Effector memory CD4-positive, alpha-beta T cell (primary cell): ENCODE measurements at places on chromosomes 1 and 21.

DNA sequence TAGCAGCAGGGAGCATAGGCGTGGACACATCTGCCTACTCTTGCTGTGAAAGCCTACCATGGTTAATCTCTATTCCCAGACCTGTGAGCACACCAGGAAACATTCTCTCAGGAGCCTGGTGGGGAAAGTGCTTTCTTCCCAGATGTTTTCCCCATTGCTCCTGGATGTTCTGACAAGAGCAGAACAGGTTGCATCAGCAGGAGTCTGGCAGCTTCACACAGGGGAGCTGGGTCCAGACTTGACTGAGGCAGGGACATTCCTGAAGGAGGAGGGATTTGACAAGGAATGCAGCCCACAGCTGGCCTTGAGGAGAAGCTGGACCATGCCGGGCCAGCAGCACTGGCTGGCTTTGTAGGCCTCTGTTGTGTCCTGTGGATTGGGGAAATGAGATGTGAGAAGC, 21.0 kb upstream of the ARTN start:
- H3K36me3 ChIP-seq = no peaks in the 10 kb centered on the region
- no peak for DNase-seq
- no peaks in the 10 kb centered on the region for H3K27me3 ChIP-seq
- no peak overlapping the region for H3K27ac ChIP-seq

DNA sequence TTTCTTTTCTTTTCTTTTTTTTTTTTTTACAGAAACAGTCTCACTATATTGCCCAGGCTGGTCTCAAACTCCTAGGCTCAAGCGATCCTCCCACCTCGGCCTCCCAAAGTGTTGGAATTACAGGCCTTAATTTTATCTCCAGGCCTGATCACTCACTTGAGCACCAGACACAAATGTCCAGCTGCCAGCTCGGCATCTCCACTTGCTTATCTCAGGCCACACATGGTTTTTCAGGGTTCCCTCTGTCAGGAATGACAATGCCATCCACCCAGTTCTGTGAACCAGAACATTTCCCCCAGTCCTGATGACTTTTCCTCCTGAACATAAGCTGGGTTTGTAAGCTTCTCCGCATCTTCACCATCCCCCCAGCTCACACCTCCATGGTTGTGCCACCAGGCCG, 44.6 kb upstream of the ZNF281 start:
- DNase-seq = no peak
- no peak overlapping the region for H3K27ac ChIP-seq
- no peak overlapping the region for H3K4me3 ChIP-seq
- H3K36me3 ChIP-seq = no peaks in the 10 kb centered on the region

- DNase-seq = no peak
- H3K27me3 ChIP-seq = no peaks in the 10 kb centered on the region
- no peak overlapping the region for H3K4me3 ChIP-seq
- no peaks in the 10 kb centered on the region for H3K4me1 ChIP-seq
- H3K36me3 ChIP-seq = no peaks in the 10 kb centered on the region
These were observed 6.2 kb upstream of the EXTL1 start for GRCh38 chr1:26015358-26015757.

- no peak for DNase-seq
- H3K27me3 ChIP-seq = no peaks in the 10 kb centered on the region
- H3K4me3 ChIP-seq = no peak overlapping the region
- H3K36me3 ChIP-seq = no peaks in the 10 kb centered on the region
- H3K4me1 ChIP-seq = no peaks in the 10 kb centered on the region
- no peak overlapping the region for H3K27ac ChIP-seq
These were observed 15.7 kb downstream of the EPHX1 start for GRCh38 chr1:225825607-225826007.

- no peaks in the 10 kb centered on the region for H3K27me3 ChIP-seq
- H3K27ac ChIP-seq = no peak overlapping the region
- no peak for DNase-seq
- H3K36me3 ChIP-seq = no peaks in the 10 kb centered on the region
- H3K4me3 ChIP-seq = no peak overlapping the region
These were observed 6.3 kb upstream of the TMEM39B start for GRCh38 chr1:32066489-32066873.

DNA sequence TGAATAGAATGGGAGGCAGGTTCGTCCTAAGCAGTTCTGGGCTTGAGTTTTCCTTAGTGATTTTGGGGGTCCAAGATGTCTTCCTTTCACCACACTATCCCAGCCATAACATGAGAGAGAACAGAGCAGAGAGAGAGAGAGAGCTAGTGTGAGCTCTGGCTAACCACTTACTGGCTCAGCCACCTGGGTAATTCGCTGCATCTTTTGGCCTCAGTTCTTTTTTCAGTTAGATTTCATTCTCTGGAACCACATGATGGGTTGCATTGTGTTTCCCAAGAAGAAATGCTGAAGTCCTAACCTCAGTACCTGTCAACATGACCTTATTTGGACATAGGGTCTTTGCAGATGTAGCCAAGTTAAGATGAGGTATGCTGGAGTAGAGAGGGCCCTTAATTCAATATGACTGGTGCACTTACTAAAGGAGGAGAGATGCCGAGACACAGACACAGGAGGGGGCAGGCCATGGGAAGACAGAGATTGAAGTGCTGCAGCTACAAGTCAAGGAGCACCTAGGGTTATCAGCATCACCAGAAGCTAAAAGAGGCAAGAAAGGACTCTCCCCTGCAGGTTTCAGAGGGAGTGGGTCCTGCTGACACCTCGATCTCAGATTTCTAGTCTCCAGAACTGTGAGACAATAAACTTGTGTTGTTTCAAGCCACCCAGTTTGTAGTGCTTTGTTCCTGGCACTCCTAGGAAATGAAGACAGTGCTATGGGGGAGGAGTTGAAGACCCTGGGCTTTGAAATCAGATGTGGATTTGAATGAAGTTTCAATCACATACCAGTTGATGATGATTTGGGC, 26.2 kb upstream of the TARBP1 start:
- no peaks in the 10 kb centered on the region for H3K4me1 ChIP-seq
- no peaks in the 10 kb centered on the region for H3K36me3 ChIP-seq
- H3K4me3 ChIP-seq = no peak overlapping the region
- no peak overlapping the region for H3K27ac ChIP-seq
- no peaks in the 10 kb centered on the region for H3K27me3 ChIP-seq
- no peak for DNase-seq

DNA sequence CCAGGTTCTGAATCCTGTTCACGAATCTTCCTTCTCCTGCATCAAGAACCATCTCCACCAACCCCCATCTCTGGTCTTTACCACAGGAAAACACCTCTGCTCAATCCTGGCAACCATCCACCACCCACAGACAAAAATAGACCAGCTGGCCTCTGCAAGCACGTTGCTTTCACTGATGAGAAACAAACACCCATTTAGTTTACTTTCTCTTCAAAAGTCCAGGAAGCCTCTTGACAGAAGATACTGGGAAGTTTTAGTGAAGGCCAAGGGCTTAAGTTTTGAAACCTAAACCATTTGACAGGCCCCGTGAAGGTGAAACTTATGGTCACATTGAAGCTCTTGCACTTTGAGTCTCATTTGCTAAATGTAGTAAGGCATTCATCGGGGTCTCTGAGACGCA, 122.6 kb upstream of the PPP2R5A start:
- H3K4me1 ChIP-seq = peaks cover 29% of the 10 kb centered on the region
- H3K27me3 ChIP-seq = no peaks in the 10 kb centered on the region
- no peak overlapping the region for H3K27ac ChIP-seq
- H3K4me3 ChIP-seq = no peak overlapping the region

- no peaks in the 10 kb centered on the region for H3K36me3 ChIP-seq
- H3K4me1 ChIP-seq = no peaks in the 10 kb centered on the region
- no peak for DNase-seq
- H3K27me3 ChIP-seq = no peaks in the 10 kb centered on the region
- no peak overlapping the region for H3K4me3 ChIP-seq
These were observed 127.9 kb upstream of the SLC45A1 start for GRCh38 chr1:8189931-8190483.

DNA sequence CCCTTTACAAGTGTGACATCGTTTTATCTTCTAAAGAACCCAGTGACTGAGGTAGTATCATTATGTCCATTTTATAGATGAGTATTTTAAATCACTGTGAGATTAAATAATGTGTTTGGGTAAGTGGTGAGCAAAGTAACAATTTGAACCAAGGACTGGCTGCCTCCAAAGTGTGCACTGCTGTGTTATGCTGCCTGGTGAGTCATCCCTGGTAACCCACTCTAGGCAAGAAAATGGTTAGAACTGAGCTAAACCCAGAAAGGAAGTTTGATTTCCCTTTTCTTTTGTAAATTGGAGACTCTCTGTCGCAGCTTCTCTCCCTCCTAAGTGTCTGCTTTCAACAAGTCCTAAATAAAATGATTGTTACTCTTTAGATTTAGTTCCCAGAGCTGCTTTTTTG, 342.8 kb upstream of the KAZN start:
- no peak overlapping the region for H3K4me3 ChIP-seq
- no peak for DNase-seq
- no peaks in the 10 kb centered on the region for H3K27me3 ChIP-seq
- H3K27ac ChIP-seq = no peak overlapping the region

DNA sequence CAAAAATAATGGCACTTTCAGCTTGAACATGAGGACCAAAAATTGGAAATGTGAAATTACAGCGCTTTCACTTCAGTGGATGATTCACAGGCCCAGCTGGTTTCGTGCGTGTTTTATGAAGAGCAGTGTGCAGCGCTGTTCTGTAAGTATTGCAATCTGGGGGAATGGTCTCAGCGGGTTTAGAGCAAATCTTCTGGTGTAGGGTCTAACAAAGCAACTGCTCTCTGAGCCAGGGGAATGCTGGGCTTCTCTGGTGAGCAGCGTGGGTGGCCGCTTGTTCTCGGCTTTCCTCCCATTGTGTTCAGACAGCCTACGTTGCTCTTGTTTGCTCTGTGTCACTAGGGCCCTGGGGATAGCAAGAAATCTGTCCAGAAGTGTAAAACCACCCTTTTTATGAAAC, 42.4 kb upstream of the GADD45A start:
- H3K27me3 ChIP-seq = no peaks in the 10 kb centered on the region
- no peak overlapping the region for H3K27ac ChIP-seq
- H3K4me1 ChIP-seq = no peaks in the 10 kb centered on the region
- no peak for DNase-seq

DNA sequence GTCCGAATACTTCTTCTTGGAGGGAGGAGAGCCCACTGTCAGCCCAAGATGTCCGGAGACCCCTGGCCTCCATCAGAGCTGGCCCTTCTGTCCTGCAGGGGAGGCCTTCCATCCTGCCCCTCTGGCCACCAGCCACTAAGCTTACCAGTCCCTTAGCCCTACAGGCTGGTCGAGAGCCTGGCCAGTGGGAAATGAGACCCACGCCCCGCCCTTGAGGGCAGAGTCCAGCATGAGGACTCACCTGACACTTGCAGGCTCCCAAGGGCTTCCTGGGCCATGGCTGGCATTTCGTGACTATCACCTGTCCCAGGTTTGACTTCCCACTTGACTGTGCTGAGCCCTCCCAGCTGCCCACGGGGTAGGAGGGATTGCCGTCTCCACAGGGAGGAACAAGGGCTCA, 361.8 kb upstream of the VAMP3 start:
- no peaks in the 10 kb centered on the region for H3K27me3 ChIP-seq
- H3K4me1 ChIP-seq = no peaks in the 10 kb centered on the region
- H3K36me3 ChIP-seq = no peaks in the 10 kb centered on the region
- no peak overlapping the region for H3K4me3 ChIP-seq
- H3K27ac ChIP-seq = no peak overlapping the region
- DNase-seq = no peak

DNA sequence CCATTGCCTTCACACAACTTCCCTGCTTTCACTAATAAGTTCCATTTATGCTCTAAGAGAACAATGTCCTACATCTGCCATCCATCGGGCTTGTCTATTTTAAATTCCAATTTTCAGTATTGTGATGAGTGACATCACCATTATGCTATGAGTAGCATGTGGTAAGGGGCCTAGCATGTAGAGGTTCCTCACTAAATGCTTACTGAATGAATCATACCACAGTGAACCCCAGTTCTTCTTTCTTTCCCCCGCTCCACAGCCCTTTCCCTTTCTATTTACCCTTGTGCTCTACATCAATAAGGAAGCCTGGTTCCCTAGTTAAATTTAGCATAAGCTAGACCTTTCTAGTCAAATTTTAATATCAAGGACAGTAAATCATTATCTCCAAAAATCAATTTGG, 195.0 kb upstream of the RGS18 start:
- H3K27me3 ChIP-seq = no peaks in the 10 kb centered on the region
- no peaks in the 10 kb centered on the region for H3K4me1 ChIP-seq
- H3K4me3 ChIP-seq = no peak overlapping the region

- H3K27me3 ChIP-seq = no peaks in the 10 kb centered on the region
- no peak for DNase-seq
- H3K27ac ChIP-seq = no peak overlapping the region
- H3K4me1 ChIP-seq = no peaks in the 10 kb centered on the region
These were observed 9.1 kb downstream of the VANGL2 start for GRCh38 chr1:160409486-160409885.

DNA sequence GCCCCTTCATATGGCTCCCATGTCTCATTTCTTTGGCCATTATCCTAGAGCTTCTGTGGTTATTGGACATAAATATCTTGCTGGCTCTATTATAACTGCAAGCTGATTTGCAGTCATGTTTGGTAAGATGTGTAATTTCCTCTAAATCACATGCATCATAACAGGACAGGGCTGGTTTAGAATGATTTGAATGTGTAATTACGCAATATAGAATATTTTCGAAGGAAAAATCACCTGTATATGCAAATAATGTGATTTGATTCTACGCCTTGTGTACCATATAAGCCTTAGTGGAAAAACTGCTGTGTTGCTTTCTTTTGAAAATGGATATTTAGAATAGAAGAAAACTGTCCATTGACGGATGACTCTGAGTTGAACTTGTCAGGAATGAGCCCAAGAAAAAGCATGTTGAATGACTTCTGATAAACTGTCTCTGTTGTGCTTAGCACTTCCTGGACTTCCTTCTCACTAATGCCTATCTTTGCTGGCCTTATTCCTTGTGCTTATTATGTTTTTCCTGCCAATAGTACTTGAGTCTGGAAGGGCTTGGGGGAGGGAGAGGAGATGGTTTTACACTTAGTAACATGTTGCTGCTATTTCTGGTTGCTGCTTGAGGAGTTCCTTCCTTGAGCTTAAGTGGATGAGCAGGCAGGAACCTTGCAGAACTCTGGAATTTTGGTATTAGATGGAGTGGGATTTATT, 6.5 kb downstream of the CACHD1 start:
- peaks cover 1% of the 10 kb centered on the region for H3K4me1 ChIP-seq
- peaks cover 2% of the 10 kb centered on the region for H3K27me3 ChIP-seq
- no peak overlapping the region for H3K27ac ChIP-seq
- DNase-seq = no peak

DNA sequence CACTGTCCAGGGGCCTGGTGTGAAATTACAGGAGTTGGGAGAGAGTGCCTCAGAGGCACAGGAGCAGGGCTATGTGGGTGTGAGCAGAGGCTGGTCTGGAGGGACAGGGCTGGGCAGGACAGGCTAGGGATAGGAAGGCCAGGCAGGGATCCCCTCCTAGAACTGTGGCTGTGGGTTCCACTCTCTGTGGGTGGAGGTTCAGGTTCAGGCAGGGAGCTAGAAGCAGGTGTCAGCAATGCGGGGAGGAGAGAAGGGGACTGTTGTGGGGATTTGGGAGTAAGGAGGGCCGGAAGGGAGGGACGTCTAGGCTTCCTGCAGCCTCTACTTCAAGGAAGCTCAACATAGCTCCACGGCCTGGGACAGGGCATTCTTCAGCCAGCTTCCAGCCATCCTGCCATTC, 8.3 kb upstream of the GPR61 start:
- H3K27ac ChIP-seq = no peak overlapping the region
- DNase-seq = no peak
- H3K4me3 ChIP-seq = no peak overlapping the region
- peaks cover 22% of the 10 kb centered on the region for H3K4me1 ChIP-seq
- H3K27me3 ChIP-seq = no peaks in the 10 kb centered on the region
- H3K36me3 ChIP-seq = no peaks in the 10 kb centered on the region
